ENCODE measurements at places on chromosomes 6 and 20.
A peak's percentile ranks its signal among the peaks of the same experiment; 100 is the strongest.

DNA sequence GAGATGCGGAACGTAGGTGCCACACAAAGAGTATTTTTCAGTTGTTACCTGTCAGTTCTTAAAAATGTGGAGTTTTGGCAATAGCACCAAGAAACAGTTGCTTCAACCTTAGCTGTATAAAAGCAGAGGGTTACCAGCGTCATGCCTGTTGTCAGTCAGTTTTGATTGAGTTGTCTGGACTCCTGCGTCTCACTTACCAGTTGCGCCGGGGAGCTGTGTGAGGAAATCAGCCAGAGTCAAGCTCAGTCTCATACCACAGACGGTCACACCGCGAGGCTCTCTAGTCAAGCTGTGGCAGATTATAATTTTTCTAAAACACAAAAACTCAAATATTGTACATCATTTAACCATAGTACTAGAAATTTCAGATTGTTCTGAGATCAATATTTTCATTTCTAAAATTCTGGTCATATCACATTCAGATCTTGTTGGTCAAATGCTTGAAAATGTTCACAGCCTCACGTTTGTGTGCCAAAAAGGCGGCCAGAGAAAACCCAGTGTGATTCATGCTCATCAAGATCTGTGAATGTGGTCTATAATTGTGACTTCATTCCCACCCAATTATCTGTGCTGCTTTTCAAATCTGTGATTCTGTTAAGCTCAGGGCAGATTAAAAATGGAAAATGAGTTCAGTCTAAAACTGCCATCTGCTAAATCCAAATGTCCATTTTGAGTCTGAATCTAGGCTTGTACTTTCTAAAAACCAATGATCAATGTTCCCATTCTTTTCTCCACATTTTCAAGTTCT, 37.5 kb downstream of the SASH1 start:
- DNase-seq, result peak; percentile 76

GRCh38 chr6:4378319-4378996, 243.1 kb upstream of the ECI2 start:
- no peak for DNase-seq

- no peak for DNase-seq
Observed at GRCh38 chr6:159098636-159099106, 53.9 kb upstream of the TAGAP start.

- no peak for DNase-seq
Observed at GRCh38 chr6:41976794-41977484, 35.3 kb upstream of the CCND3 start.

- peak; percentile 67 for DNase-seq
Observed at GRCh38 chr6:36793296-36793912, 45.8 kb downstream of the CPNE5 start.

GRCh38 chr20:23156170-23156841, 70.2 kb upstream of the CD93 start:
- DNase-seq, result no peak

GRCh38 chr6:29815118-29815750, 12.4 kb upstream of the HLA-G start:
- no peak for DNase-seq

- peak; percentile 29 for DNase-seq
Observed at GRCh38 chr20:17650301-17651128, 31.5 kb downstream of the RRBP1 start.

DNA sequence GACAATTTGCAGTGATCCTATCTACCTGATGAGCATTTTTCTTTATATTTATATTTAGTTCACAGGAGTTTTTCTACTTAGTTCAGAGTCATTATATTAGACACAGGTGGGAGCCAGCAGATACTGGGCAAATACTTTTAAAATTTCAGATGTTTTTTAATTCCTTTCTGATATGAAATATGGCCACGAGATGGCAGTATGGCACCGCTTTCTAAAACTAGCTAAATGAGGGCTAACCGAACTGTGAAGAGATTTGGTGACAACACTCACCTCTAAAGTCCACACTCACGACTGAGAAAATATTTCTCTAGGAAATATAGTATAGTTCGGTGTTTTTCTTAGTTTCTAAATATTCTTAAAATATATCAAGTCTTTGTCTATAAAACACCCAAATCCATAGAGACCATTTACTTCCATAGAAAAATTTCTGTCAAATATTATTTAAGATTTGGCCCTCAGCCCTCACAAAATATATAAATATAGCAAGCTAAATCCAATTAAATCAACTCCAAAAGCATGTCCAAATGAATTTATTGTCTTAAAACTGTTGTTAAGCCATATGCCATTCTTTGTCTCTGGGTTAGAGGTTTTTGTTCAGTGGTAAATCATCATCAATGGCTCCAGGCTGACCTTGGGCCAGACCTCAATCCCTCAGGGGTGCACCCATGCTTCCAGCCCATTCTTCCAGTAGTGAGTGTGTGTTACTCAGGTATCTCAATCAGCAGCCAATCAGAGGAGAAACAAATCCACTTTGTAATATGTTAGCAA, 63.6 kb downstream of the HUS1B start:
- DNase-seq, result peak; percentile 81

- no peak for DNase-seq
Observed at GRCh38 chr6:34671367-34671766, 25.2 kb downstream of the ILRUN start.

DNA sequence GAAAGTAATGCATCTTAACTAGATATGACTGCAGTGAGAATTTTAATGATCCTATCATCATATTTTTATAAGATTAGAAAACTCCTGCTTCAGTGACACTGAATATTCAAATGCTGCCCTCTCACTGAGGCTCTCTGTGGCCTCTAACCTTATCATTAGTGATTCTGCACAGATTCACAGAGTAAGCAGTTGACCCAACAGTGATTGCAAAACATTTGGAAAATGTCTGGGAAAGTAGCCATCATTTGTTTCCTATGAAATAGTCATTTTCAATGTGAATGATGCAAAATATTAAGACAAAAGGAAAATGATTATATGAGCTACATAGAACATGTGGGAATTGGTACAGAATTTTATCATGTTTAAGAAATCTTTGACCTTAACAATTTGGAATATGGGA, 210.3 kb downstream of the TBX18 start:
- DNase-seq, result no peak

DNA sequence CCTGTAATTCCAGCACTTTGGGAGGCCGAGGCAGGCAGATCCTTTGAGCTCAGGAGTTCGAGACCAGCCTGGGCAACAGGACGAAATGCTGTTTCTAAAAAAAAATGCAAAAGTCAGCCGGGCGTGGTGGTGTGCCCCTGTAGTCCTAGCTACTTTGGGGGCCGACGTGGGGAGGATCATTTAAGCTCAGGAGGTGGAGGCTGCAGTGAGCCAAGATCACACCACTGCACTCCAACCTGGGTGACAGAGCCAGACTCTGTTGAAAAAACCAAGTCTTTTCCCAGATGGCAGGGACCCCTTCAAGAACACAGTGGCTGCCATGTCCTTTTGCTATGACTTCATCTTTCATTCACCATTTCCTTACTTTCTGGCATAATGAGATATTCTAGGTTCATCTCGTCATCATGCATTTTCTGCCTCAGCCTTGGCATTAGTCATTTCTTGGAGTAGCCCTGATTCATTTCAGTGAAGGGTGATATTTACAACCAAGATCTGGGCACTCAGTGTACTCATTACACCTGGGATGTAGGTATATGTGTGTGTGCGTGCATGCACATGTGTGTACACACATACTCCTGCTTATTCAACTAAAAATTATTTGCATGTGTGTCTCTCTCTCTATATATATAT, 61.4 kb upstream of the TOX2 start:
- no peak for DNase-seq

GRCh38 chr6:69084746-69085335, 449.8 kb downstream of the ADGRB3 start:
- no peak for DNase-seq

- no peak for DNase-seq
Observed at GRCh38 chr6:68901044-68901443, 266.0 kb downstream of the ADGRB3 start.

DNA sequence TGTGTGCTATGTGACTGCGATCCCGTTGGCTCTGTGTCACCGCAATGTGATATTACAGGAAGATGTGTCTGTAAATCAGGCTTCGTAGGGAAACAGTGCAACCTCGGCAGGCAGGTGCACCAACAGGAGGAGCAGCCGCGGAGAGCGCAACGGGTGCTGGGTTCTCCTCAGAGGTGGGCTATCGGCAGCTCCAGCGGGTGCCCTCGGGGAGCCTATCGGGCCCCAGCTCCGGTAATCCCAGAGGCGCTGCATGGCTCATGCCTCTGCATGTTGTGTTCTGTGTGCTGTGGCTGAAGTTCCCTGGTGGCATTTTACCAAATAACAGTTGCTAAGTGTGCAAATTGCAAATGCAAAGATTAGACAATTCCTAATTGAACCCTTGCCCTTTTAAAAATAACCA, 409.9 kb downstream of the LAMA2 start:
- no peak for DNase-seq

- DNase-seq, result no peak
Observed at GRCh38 chr6:167746390-167746907, 80.3 kb upstream of the AFDN start.

GRCh38 chr6:85428486-85428885, 21.4 kb upstream of the NT5E start:
- no peak for DNase-seq

GRCh38 chr6:82371799-82372546, 8.4 kb downstream of the TPBG start:
- DNase-seq, result no peak
